ENCODE measurements at places on chromosomes 11 and 22.

DNA sequence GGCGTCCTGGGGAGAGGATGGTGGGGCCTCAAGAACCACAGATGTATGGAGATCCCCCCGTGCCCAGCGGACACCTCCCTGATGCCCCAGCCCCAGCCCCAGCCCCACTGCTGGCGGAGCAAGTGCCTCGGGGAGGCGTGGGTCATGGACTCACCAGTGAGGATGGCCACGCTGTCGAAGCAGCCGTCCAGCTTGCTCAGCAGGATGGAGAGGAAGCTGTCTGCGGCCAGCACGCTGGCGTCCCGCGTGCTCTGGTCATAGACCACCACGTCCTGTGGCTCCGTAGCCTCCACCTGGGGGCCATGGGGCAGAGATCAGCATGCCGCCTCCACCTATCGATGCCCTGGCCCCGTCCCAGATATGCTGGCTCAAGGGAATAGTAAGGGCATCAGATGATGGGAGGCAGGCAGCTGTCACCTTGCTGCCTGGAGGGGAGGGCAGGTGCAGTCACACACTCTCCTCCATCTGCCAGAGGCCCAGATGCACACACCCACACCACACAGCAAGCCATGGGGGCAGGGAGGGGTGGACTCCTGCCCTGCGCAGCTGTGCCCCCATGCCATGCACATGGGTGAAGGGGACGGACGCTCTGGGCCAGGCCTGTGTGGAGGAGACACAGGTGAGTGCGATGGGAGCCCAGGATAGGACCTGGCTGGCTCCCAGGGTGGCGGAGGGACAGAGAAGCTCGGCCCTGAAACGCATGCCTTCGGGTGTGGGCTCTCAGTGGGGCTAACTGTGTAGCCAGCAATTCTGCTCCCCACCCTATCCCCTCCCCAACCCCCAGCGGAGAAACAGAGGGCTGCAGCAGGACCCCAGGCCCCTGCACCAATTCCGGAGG, 8.2 kb downstream of the DUSP8 start:
- DNase-seq: no peak

DNA sequence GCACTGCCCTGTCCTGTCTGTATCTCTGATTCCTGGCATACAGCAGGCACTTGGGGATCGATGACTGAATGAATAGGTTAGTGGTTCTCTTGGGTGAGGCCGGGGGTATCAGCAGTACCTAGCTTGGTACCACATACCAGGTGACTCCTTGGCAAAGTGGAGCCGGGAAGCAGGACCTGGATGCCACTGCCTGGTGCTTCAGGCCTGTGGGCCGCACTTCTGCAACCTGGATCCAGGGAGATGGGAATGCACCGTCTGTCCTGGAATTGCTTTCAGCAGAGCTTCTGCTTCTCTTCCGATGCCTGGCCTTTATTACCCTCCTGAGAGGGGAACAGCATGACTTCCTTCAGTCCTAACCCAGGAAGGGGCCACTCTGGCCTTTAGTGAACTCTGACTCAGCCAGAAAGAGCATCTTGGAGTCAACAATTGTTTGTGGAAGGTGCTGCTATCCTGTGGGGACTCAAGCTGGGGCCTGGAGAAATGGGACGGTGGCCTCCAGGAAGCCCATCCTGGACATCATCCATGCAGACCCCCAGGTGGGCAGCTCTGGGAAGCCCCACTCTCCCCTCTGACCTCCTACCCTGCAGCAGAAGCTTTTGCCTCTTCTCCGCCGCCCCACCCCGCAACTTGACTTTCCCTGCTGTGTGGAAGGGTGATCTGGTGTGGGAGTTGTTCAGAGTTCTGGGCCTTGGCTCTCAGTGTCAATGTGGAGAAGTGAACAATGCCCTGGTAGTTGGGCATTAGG, 5.1 kb downstream of the CD82 start:
- no peak for DNase-seq

DNA sequence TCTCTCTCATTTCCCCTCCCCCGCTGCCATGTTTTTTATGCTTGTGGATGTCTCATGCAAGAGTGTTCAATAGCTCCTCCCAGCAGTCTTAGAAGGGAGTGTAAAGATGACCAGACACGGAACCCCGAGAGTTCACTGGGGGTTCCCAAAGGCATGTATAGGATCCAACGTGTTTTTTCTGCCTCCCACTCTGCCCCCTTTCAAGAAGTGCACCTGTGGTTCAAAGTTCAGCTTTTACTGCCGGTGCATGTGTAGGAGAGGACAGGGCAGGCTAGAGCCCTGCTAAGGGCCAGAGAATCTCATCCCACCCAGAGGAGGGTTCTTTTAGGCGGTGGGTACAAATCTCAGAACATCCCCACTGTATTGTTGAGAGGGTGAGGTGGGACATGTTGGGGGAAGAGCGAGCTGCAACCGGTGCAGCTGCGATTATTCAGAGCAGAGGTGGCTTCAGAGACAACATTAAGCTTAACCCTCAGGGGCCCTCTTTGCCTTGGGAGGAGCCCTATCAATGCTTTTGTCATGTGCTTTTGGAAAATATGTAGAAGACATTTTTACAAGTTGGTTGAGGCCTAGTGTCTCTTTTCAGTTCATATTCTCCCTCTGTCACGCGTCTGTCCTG, 14.5 kb downstream of the MIF start:
- no peak for DNase-seq

- no peak for DNase-seq
These were observed 2.5 kb upstream of the STK33 start for GRCh38 chr11:8596504-8597046.

- DNase-seq: no peak
These were observed 15.6 kb downstream of the PISD start for GRCh38 chr22:31646186-31647019.

GRCh38 chr11:126963115-126963514, 37.5 kb downstream of the KIRREL3 start:
- DNase-seq: no peak

DNA sequence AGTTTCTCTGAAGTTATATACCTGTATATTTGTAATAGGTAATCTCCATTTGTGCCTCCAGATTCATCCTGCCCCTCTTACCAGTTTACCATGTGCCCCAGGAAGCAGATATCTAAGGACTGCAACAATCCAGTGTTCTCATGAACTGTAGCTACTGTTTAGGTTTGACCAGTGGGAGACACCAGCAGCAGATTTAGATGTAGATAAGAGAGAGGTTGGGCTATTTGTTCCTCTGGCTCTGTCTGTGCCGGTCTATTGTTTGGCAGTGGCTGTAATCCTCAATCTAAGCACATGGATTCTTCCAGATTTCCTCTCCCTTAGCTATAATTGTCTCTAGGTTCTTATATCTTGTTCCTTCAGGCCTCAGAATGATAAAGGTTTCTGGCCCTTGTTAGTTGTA, 88.4 kb downstream of the ANO3 start:
- no peak for DNase-seq

GRCh38 chr11:134668796-134669195, 256.8 kb upstream of the B3GAT1 start:
- DNase-seq: no peak

DNA sequence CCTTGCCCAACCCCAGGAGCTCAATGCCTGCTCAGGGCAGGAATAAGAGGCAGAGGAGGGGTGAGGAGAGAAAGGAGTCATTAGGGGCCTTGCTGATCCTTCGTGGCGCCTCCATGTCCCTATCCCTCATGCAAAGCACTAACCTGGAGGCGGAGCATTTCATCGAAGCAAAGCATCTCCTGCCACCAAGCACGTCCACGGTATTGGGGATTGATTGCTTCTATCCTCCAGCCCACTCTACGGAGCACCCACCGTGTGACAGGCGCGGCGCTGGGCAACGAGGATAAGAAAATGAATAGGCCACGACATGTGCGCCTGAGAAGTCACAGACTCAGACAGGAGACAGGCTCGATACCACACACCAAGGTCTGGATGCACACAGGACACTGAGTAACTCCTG, 67.0 kb downstream of the IGLL1 start:
- DNase-seq: no peak

- DNase-seq: no peak
These were observed 723 bp downstream of the CACNG2 start for GRCh38 chr22:36702842-36703215.

GRCh38 chr22:43205748-43206508, 19.0 kb upstream of the TTLL12 start:
- DNase-seq: no peak

- no peak for DNase-seq
These were observed 32.5 kb downstream of the ANO1 start for GRCh38 chr11:70110538-70111055.

GRCh38 chr11:31813391-31814175, 2.5 kb upstream of the PAX6 start:
- DNase-seq: no peak

DNA sequence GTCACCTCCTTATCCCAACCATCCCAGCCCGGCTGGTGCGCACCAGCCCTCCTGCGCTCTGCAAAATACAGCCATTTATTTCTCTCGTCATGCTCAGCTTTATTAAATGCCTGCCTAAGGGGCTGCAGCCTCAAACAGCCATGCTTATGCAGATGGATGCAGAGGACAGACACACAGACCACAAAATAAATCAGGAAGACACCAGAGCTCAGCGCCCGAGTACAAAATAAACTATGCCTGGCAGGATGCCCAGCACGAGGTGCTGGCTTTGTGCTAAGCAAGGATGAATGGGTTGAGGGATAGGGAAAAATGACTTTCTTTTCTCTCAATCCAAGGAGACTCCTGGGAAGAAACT, 70.5 kb downstream of the RPUSD4 start:
- DNase-seq: no peak

GRCh38 chr11:102429691-102430090, 22.9 kb downstream of the TMEM123 start:
- DNase-seq: no peak

- no peak for DNase-seq
These were observed 53.7 kb downstream of the PPP6R2 start for GRCh38 chr22:50396751-50397370.

GRCh38 chr11:36574486-36574885, 6.7 kb downstream of the RAG1 start:
- no peak for DNase-seq

DNA sequence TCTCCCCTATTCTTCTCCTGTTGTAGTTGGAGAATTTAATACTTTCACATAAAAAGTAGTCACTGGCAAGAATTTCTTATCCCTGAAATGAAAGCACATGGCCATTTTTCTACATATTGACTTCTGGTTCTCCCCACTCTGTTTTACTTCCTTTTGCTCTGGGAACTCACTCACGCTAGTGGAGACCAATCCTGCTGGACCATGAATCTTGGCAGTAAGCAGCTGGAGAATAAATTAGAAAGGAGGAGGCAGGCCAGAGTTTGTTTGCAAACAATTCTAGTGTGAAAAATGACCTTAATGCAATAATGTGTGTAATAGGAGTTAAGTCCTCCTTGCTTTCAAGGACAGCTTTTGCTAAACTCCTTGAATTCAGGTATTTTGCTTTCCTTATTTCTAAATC, 412.3 kb upstream of the CHORDC1 start:
- no peak for DNase-seq

- DNase-seq: no peak
These were observed 213.9 kb upstream of the C11orf87 start for GRCh38 chr11:109208121-109208520.

- no peak for DNase-seq
These were observed 28.5 kb downstream of the RCOR2 start for GRCh38 chr11:63888170-63889086.

DNA sequence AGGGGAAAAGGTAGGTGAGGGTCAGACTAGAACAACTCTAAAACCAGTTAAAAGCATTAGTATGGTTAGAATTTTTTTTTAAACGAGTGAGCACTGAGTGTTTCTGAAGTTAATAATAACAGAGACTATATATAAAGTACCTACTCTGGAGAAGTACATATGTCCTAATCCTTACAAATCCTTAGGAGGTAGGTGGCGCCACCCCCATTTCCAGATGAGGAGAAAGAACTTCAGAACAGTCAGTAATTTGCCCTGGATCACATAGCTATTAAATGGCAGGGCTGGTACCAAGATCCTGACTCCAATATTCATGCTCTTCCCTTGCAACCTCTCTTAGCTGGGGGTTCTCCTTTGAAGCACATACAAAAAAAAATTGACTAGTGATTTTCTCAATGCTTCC, 80.5 kb downstream of the CLPB start:
- DNase-seq: no peak

DNA sequence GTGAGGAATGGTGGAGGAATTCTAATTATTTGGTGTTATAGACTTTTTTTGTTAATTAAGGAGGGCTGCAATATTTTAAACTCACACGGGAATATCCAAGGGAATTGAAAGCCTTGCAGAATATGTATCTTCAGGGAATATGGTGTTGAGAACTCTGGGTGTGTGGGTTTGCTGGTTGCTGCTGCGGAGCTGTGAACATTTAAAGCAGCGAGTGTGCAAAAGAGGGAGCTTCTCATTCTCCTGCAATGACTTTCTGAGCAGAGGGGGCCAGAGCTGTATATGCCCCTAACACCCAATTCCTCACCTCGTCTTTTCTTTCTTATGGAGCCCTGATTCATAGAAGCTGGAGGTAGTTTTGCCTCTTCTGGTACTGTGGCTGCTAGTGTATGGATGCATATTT, 217.7 kb downstream of the HIPK3 start:
- DNase-seq: no peak

DNA sequence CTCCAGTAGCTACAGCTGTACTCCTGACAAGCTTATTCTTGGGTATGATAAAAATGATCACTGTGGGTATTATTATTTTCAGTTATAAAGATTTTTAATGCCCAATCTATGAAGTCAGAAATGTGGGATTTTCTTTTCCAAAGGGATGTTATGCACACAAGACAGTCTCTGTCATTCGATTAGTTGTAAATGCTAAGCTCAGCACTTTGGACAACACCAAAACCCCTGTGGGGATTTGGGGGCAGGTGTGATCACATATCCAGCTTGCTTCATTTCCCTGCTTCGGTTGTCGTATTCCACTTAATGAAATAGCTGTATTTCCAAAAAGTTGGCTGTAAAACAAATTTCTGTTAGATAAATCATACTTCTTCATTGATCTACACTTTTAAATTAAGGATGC, 931.5 kb downstream of the NTM start:
- DNase-seq: no peak

- no peak for DNase-seq
These were observed 30.8 kb upstream of the CELSR1 start for GRCh38 chr22:46568102-46568809.

DNA sequence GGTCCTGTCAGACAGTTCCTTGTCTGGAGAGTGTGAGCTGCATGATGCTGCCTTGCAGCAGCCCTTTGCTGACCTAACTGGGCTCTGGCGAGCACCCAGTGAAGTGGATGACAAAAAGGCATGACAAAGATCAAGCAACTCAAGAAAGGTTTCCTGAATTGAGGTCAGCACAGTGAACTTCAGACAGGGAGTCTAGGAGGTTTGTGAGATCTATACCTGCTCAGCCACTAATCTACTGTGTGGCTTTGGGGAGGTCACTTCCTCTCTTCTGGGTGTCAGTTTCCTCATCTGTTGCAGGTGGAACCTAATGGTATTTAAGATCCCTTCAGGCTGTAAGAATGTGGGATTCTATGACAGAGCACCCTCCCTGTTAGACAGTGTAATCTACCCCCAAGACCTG, 213.9 kb upstream of the NARS2 start:
- no peak for DNase-seq

DNA sequence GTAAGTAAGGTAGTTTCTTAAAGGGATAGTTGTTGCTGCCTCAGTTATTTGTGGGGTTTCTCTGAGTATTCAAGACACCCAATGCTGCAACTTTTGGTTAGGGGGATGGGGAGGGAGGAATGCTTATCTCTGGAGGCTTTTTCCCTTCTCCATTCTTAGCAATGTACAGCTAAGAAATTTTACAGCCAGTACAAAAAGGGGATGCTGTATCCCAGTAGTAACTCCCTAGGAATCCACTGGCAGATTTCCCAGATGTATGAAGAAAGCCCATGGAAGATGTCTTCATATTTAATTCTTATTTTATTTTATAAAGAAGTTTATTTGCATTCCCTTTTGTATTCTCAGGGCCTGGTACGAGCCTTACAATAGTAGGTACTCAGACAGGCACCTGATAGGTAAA, 154.8 kb downstream of the ENTHD1 start:
- DNase-seq: no peak

Data from DMS 273 treated with DMSO at 0.1 percent for 48 hours (cell line).